ENCODE measurements at places on chromosomes 3 and 15.

DNA sequence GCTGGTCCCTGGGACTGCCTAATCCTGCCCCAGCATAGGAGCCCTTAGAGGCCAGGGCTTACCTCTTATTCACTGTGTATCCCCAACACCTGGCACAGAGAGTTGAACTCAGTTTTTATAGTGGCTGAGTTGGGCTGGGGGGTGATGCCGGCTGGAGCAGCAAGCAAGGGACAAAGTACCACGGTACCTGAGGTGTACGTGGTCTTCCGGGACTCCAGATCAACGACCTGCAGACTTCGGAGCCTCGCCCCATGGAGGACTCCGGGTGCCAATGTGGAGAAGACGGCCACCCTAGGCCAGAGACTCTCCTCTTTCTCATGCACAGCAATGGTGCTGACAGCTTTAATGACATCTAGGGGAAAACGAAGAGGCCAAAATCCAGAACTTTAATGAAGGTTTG is 8.1 kb downstream of the WDR73 start:
- DNase-seq: no peak

- DNase-seq: no peak
Measured at GRCh38 chr3:3227640-3228039, 48.1 kb upstream of the CRBN start.

- no peak for DNase-seq
Measured at GRCh38 chr15:41013691-41014414, 60.6 kb downstream of the CHAC1 start.

- DNase-seq: no peak
Measured at GRCh38 chr15:67825881-67826716, 790 bp downstream of the SKOR1 start.

All from GDM1 (cell line).